ENCODE measurements at places on chromosomes 1 and 21. TPM values are rescaled to one million over a fixed set of nuclear protein-coding genes. Genes with fewer than 3 reads are reported as not detected.
A peak's percentile ranks its signal among the peaks of the same experiment; 100 is the strongest.

ITSN1 gene
- 58.3 TPM for total RNA-seq

DNA sequence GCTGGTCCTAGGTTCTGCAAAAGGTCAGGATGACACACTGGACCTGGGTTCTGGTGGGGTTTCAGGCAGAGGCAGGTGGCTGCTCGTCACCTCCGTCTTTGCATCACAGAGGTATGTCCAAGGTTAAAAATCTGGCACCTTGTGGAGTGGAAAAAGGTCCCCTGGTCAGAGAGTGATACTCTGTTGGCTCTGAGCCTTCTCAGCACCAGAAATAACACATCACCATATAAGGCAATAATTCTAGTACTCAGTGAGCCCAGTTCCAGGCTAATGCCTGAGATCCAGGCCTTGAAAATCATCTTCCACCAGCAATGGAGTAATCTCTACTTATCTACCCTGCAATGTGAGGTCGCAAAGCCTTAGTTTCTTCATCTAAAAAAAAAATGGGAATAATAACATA, 127.3 kb upstream of the C8B start:
- H3K36me3 ChIP-seq: no peaks in the 10 kb centered on the region
- no peaks in the 10 kb centered on the region for H3K27me3 ChIP-seq
- no peak overlapping the region for H3K4me3 ChIP-seq
- no peak for DNase-seq

- no peak for DNase-seq
- no peak overlapping the region for H3K4me3 ChIP-seq
- no peaks in the 10 kb centered on the region for H3K36me3 ChIP-seq
- no peaks in the 10 kb centered on the region for H3K27me3 ChIP-seq
- H3K27ac ChIP-seq: no peak overlapping the region
These were observed 32.8 kb upstream of the ZNF281 start for GRCh38 chr1:200442537-200443156.

- DNase-seq: no peak
- H3K36me3 ChIP-seq: no peaks in the 10 kb centered on the region
- no peaks in the 10 kb centered on the region for H3K4me1 ChIP-seq
These were observed 54.2 kb downstream of the DNTTIP2 start for GRCh38 chr1:93824834-93825233.

GRCh38 chr1:183912265-183912886, 107.5 kb downstream of the RGL1 start:
- H3K27me3 ChIP-seq: no peaks in the 10 kb centered on the region
- no peak overlapping the region for H3K4me3 ChIP-seq
- H3K36me3 ChIP-seq: peaks cover 14% of the 10 kb centered on the region
- H3K4me1 ChIP-seq: no peaks in the 10 kb centered on the region
- no peak for DNase-seq

DNA sequence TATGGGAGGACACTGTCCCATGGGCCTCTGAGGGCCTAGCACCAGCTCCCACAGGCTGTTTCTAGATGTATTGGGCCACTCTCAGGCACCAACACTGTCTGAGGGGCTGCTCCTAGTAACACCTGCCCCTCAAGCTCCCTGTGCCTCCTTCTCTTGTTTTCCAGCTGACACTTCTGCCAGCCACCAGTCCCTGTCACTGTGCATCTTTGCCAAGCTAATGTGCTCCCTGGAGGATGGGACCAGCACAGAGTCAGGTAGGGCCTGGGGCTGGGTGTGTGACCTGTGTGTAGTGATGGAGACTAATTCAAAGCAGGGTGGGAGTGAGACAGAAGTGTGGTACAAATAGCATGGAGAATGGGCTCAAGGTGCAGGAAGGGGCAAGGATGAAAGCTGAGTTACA, 29.4 kb upstream of the MAGOH start:
- no peak for DNase-seq
- H3K36me3 ChIP-seq: no peaks in the 10 kb centered on the region
- H3K4me3 ChIP-seq: no peak overlapping the region
- H3K27me3 ChIP-seq: no peaks in the 10 kb centered on the region
- H3K27ac ChIP-seq: no peak overlapping the region
- H3K4me1 ChIP-seq: no peaks in the 10 kb centered on the region

E2F2 gene
- total RNA-seq: 0.73 TPM

GRCh38 chr1:174413632-174414031, 34.1 kb upstream of the GPR52 start:
- no peak overlapping the region for H3K27ac ChIP-seq
- H3K4me1 ChIP-seq: no peaks in the 10 kb centered on the region
- no peaks in the 10 kb centered on the region for H3K36me3 ChIP-seq
- no peak for DNase-seq
- H3K4me3 ChIP-seq: no peak overlapping the region

PLA2G4A gene
- total RNA-seq: 13.3 TPM

DNA sequence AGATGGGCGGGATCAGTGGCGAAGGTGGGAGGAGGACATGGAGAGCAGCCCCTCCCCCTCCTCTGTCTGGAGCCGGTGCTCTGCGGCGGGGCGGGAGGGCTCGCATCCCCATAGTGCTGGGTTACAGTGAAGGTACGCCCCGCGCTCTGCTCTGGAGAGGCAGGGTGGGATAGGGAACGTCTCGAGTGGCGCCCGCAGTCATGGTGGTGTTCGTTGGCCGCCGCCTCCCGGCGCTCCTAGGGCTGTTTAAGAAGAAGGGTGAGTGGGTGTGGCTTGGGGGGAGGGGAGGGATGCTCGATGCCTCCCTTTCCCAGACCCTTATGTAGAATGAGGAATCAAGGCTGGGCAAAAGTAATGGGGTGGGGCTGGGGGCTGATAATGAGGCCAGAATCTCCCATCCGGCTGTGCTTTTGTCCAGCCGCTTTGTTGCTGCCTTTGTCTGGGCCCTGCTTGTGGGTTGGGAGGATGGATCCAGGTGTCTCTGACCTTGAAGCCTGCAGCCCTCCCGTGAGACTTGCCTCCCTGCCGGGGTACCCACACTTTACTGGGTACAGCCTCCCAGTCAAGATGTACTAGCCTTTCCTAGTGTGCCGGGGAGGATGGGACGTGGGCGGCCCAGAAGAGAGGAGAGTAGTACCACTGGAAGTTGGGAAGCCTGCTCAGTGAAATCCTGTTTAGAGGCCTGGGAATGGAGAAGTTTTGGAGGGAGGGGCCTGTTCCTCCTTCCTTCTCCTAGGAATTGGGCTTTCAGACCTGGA, 51.4 kb downstream of the YARS1 start:
- no peak for DNase-seq
- no peaks in the 10 kb centered on the region for H3K36me3 ChIP-seq
- no peak overlapping the region for H3K4me3 ChIP-seq
- no peaks in the 10 kb centered on the region for H3K27me3 ChIP-seq

TDRD5 gene
- total RNA-seq: 5.7 TPM

DNA sequence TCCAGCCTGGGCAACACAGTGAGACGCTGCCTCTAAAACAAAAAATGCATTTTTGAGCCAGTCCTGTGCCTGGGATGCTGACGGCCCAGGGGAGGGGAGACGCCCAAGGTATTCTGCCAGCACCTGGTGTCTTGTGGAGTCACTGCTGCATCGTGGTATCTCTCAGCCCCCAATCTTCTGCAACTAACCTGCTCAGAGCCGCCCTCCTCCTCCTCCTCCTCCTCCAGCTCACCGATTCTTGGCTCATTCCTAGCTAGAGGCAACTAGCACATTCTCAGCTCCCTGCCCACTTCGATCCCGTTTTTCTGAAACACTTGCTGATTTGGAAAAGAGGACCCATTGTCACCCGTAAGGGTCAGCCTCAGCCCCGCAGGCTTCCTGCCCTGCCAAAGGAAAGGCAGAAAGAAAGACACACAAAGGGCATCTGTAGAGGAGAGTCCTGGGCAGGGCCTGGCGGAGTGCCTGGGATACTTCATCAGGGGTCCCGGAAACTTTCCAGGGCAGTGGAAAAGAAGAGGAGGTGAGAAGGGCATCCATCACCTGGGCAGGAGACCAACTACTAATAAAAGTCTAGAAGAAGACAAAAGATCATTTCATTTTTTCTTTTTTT, 20.7 kb downstream of the GPR157 start:
- H3K27me3 ChIP-seq: no peaks in the 10 kb centered on the region
- peaks cover 7% of the 10 kb centered on the region for H3K36me3 ChIP-seq
- H3K4me1 ChIP-seq: no peaks in the 10 kb centered on the region
- H3K4me3 ChIP-seq: no peak overlapping the region
- no peak overlapping the region for H3K27ac ChIP-seq

DNA sequence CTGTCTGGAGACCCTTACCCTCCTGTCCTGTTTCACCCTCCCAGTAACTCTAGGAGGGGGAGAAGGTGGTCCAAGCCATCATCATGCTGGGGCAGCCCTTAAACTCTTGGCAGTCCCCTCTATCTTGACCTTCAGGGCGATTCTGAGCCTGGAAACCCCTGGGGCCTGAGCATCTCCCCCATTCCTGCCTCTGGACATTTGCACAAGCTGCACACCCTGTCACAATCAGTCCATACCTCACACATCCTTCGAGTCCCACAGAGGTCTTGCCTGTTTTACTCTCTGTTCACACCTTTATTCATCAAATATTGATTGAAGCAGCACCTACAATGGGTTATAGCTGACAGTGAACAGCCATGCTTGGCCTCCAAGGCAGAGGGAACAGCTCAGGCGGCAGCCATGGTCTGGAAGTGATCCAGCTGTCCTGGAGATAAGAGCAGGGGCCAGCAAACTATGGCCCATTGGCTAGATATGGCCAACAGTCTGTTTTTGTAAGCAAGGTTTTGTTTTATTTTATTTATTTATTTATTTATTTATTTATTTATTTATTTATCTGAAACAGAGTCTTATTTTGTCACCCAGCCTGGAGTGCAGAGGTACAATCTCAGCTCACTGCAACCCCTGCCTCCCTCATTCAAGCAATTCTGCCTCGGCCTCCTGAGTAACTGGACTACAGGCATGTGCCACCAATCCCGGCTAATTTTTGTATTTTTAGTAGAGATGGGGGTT, 7.1 kb upstream of the FAM131C start:
- DNase-seq: no peak
- H3K36me3 ChIP-seq: no peaks in the 10 kb centered on the region
- H3K27me3 ChIP-seq: no peaks in the 10 kb centered on the region
- H3K4me1 ChIP-seq: no peaks in the 10 kb centered on the region
- H3K27ac ChIP-seq: no peak overlapping the region

DNA sequence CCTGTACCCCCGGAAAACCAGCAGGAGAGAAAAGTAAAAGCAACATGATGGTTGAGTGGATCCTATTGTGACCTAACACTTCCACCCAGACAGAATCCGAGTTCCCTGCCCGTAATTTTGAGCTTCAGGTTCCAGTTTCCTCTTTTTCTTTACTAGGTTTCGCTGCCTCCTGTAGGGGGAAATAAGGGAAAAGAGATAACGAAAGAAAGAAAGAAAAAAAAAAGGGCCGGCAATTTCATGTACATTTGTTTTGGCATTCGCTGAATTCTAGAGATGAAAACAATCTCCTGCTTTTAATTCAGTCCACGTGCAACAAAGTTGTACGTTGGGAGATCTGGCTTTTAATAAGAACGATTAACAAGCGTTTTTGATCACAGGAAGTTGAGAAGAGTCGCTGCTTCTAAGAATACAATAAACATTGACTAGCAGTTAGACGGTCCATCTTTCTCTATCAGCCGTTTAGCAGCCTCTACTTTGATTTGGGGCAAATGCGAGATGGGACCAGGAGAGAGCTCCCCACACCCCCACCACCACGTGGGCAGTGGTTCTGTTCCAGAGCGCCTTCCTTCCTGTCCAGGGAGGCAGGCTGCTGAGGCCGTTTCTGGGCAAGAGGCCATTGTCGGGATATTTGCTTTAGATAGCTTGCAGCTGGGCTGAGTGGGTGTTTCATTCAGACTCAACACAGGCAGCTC, 155.9 kb upstream of the RUNX1 start:
- H3K4me1 ChIP-seq: peaks cover 5% of the 10 kb centered on the region
- peak overlapping the region; percentile 13 for H3K4me3 ChIP-seq
- no peaks in the 10 kb centered on the region for H3K36me3 ChIP-seq
- no peaks in the 10 kb centered on the region for H3K27me3 ChIP-seq

DNA sequence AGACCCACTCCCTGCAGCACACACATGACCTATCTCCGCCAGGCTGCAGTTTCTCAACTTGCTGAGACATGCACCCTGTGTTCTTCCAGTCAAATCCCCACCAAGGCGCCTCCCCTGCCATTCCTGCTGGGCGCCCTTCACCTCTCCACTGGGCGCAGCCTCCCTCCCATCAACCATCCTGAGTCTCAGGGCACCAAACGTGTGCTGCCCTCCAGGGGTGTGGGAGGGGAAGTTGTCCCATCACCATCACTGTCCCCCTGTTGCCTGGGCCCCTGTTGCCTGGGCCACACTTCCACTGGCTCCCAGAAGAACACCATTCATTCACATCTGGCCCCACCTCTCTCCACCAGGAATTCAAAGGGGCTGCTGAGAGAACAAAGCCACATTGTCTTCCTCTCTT, 44.9 kb upstream of the EFHD2 start:
- H3K27me3 ChIP-seq: no peaks in the 10 kb centered on the region
- no peak for DNase-seq
- H3K4me1 ChIP-seq: no peaks in the 10 kb centered on the region

ESRRG gene
- total RNA-seq: 5.6 TPM

DNA sequence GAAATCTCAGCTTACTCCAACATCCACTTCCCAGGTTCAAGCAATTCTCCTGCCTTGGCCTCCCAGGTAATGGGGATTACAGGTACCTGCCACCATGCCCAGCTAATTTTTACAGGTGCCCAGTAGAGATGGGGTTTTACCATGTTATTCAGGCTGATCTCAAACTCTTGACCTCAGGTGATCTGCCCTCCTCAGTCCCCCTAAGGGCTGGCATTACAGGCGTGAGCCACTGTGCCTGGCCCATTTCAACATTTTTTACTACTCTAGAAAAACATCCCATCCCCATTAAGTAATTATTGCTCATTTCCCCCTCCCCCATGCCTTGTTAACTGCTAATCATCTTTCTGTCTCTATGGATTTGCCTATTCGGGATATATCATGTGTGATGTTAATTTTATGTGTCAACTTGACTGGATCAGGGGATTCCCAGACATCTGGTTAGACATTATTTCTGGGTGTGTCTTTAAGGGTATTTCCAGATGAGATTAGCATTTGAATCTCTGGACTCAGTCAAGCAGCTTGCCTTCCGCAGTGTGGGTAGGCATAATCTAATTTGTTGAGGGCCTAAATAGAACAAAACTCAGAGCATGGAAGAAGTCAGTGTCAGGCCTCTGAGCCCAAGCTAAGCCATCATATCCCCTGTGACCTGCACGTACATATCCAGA, 33.0 kb upstream of the ZBTB8B start:
- H3K4me1 ChIP-seq: no peaks in the 10 kb centered on the region
- DNase-seq: no peak
- H3K27me3 ChIP-seq: no peaks in the 10 kb centered on the region
- no peak overlapping the region for H3K4me3 ChIP-seq
- H3K27ac ChIP-seq: no peak overlapping the region

DNA sequence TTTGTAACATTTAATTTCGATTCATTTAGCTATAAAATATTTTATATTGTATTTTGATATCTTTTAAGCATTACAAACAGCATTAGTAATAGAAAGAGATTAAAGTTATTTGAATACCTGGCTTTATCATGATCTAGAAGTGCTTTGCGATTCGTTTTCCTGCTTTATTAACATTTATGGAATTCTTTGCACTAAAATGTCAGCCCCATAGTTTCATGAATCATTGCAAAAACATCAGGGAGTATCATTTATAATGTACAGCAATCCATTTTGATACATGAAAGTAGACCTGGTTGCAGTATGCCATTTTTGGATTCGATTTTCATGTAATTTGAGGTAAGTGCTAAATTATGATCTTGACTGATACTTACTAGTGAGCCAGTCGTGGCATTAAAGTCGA, 108.0 kb upstream of the DPYD start:
- no peak overlapping the region for H3K27ac ChIP-seq
- no peak overlapping the region for H3K4me3 ChIP-seq
- H3K27me3 ChIP-seq: no peaks in the 10 kb centered on the region
